ENCODE measurements at places on chromosomes 4 and X. TPM values are rescaled to one million over a fixed set of nuclear protein-coding genes. Genes with fewer than 3 reads are reported as not detected.

SOD3 gene
- total RNA-seq: 16.9 TPM

ZNF732 gene
- 0.32 TPM for total RNA-seq

NUP62CL gene
- not detected for total RNA-seq

TMEM31 gene
- total RNA-seq: not detected

Data from smooth muscle cell of the umbilical artery (primary cell).